ENCODE measurements at places on chromosomes 4 and X.
A peak's percentile ranks its signal among the peaks of the same experiment; 100 is the strongest.

- DNase-seq = no peak
These were observed 7.5 kb downstream of the PTTG2 start for GRCh38 chr4:37967736-37968135.

DNA sequence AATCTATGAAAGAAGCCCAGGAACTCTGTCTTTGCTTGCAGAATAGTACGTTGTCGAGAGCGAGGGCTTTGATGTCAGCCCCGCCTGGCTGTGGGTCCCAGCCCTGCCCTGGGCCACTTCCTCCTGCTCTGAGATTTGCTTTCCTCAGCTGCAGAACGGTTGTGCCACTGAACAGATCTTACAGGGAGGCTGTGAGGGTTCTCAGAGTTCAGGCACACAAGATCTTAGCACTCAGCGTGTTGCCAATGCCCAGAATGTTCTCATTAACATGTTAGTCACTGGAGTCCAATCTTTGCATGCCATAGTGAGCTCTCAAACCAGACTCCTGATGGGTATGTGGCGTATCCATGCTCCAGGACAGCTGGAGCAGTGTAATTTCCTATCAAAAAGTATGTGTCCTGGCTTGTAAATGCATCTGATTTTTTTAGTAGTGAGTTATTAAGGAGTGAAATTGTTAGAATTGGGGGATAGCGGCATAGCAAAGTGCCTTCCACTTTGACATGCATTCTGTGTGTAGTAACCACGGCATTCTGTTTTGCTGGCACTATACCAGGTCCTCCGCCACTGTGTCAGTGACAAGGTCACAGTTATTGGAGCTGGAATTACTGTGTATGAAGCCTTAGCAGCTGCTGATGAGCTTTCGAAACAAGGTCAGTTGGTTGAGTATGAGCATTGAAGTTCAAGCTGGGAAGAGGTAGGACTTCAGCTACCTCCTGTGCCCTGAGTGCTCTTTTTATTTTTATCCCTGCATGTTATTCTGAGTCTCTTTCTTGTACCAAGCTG lies 31.6 kb downstream of the TKTL1 start:
- no peak for DNase-seq

- DNase-seq = no peak
These were observed 54.2 kb downstream of the FMR1NB start for GRCh38 chrX:148035380-148035779.

- no peak for DNase-seq
These were observed 65.1 kb downstream of the WNK3 start for GRCh38 chrX:54292755-54293154.

- peak; percentile 88 for DNase-seq
These were observed 51.7 kb downstream of the SLC7A11 start for GRCh38 chr4:138190452-138190858.

GRCh38 chrX:153723351-153724251 lies 586 bp downstream of the BCAP31 start:
- DNase-seq = no peak
